ENCODE measurements at places on chromosomes 5 and 9.

- DNase-seq: no peak
Observed at GRCh38 chr5:112869948-112870347, 8.9 kb downstream of the SRP19 start.

GRCh38 chr5:137034764-137035479 lies 464.2 kb downstream of the SPOCK1 start:
- DNase-seq: no peak

DNA sequence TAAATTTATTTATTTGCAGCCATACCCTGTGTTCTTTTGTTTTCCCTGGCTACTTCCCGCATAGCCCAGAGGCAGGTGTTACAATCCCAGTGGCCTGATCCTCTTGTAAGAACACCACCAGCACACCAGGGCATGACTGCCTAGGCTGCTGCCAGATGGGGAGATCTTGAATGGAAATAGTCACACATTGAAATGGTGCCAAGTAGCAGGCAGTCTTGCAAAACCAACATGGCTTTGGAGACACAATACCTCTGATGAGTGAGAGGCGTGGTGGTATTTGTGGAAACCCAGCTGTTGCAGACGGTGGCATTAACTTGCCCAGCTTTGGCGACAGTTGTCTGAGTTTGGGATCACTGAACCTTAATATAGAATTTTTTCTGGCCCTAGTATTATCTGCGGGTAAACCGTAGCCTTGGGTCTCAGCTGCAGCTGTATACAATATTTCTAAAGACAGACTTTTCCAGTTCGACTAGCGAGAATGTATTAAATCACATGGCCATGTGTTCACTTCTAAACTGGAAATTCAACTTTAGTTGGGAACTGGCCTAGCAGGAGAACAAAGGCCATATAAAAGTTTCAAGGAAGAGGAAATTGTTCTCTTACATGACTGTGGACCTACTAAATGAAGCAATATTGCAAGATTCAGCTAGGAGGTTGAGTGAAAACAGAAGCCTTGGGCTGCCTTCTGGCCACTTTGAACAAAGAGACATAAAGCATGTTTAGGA lies 277.0 kb downstream of the SMARCA2 start:
- DNase-seq: no peak

DNA sequence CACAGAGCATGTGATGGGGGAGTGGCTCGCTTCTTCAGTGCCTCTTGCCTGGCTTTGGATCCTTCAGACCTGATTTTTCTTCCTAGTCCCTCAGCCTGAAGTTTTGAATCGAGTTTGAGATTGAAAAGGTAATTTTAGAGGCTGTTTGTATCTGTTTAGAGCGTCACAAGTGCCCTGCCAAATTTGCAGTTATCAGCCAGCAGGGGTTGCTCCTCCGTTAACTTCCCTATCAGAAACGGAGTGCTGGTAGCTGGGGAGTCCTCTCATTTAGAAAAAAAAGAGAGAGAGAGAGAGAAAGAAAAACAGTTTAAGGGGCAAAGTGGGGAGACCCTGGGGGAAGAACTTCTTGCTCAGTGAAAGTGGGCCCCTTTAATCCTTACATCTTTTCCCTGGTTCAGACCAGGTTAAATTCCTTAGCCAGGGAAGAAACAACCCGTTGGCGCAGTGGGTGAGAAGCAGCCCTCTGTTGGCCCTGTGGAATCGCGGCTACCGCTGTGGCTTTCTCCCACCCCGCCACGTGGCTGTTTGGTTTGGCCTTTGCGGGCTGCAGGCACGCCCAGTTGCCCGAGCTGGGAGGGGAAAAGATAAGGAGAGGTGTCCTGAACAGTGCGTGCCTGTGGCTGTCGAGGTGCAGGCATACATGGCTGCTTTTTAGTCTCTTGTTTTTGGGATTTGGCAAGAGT lies 576.7 kb upstream of the ACO1 start:
- no peak for DNase-seq

DNA sequence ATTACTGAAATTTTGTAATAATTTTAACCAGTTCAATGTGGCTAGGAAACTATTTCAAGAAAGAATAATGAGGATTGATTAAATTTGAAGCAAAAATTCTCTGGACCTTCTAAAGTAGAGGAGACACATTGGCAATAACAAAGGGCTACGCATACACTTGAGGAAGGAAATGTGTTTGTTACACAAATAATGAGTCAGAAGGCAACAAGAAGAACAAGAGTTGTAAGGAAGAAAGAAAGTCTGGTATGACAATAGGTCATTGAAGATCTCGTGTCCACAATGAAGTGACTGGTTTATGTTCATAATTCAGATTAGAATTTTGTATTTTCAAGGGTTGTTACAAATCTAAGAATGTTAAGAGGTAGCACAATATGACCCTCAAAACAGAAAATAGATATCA lies 25.8 kb downstream of the ST8SIA4 start:
- no peak for DNase-seq

DNA sequence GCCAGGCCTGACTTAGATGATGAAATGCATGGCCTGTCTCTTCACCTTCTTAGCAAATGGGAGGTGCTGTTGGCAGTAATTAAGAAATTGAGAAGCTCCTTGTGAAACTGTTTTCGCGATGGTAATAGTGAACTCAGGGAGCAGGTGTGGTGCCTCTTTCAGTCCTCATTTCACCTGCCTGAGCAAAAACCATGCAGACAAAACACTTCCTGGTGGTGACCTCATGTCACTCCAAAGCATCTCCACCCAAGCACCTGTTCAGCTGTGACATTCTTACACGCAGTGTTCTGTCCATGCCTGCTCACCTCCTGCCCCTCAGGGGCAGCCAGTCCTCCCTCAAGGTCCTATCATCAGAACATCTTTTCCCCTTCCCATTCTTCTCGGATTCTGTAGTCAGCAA lies 146.5 kb downstream of the CD180 start:
- no peak for DNase-seq
